CD4-positive, alpha-beta memory T cell (primary cell): ENCODE measurements at places on chromosomes 5 and 9.

- DNase-seq: peak; percentile 69
These were observed 12.5 kb upstream of the EXOSC2 start for GRCh38 chr9:130680836-130681768.

DNA sequence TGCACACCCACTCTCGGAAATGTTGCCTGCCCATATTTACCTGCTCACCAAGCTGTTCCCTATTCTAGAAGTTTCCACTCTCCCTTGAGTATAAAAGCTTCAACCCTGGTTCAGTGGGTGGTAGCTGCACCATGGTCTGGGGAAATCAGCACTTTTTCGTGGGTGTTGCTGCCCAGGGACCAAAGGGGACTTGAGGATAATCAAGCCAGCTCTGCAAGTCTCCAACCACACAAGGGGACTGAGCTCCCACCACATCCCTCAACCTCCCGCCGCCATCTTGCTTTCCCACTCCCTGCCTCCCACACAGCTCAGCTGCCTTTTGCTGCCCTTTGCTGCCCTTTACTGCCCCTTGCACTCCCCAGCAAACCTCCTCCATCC, 210.0 kb downstream of the AUH start:
- DNase-seq: no peak

DNA sequence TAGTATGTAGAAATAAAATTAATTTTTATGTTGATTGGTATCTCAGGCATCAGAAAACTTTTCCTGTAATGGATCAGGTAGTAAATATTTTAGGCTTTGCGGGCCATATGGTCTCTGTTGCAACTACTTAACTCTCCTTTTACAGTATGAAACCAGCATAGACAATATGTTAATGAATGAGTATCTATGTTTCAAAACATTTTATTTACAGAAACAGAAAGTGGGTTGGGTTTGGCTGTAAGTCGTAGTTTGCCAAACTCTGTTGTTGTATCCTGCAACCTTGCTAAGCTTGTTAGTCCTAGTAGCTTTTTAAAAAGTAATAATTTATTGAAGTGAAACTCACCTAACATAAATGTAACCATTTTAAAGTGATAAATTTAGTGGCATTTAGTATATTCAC, 132.1 kb downstream of the NR3C1 start:
- DNase-seq: no peak

DNA sequence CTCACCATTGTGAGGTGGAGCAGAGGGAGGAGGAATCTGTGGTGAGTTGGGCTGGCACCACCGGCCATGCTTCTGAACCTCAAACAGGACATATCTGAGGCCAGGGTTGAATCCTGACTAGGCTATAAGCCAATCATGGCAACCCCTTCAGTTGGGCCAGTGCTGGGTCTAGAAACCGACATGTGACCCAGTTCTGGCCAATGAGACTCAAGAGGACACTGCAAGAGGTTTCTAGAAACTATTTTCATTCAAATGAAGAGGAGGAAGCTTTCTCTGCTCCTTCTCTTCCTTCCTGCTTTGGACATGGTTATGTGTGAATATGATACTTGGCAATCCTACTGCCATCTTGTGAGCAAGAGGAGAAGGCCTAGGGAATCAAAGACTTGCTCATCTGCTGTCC, 417.7 kb downstream of the SEMA5A start:
- no peak for DNase-seq

DNA sequence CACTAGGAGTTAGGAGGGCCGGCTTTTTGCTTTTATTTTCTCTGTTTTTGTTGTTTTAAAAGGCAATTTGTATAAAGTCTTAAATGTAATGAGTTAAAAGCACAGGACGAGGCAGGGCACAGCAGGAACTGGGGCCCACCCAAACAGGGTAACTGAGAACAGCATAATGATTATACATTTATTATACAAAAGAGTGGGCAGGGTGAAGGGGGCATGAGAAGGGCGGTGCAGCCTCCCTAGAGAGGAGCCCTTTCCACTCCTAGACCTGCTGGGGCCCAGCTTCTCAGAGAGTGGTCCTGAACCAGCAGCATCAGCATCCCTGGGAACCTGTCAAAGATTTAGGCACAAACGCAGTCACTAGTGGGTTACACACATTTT, 438.0 kb downstream of the AGTPBP1 start:
- no peak for DNase-seq

DNA sequence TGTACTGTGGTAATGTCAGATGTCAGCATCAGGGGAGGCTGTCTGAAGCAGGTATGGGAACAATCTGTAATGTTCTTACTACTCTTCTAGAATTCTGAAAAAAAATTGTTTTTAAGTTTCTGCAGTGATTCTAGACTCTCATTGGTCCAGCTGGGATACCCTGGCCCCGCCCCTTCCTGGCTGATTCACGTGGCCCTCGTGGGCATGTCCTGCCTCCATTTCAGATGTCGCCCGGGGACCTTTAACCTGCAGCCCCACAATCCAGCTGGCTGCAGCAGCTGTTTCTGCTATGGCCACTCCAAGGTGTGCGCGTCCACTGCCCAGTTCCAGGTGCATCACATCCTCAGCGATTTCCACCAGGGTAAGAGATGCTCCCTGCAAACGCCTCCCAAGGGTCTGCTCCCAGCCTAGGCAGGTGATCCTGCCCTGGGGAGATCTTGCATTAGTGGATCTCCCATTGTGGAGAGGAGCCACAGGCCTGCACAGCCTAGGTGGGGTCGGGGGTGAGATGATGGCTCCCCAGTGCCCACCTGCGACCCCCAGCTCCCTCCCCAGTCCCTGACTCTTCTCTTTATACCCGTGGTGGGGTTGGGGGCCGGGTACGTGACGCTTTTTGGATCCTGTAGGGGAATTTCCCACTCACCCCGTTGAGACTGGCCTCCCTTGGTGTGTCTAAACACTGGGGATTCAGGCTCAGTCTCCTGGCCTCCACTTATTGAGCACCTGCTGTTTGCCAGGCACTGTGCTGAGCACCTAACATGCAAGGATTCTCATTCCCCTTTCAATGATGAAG, 36.5 kb downstream of the LAMC3 start:
- no peak for DNase-seq

- DNase-seq: no peak
These were observed 26.6 kb upstream of the AKNA start for GRCh38 chr9:114414346-114414745.

- peak; percentile 62 for DNase-seq
These were observed 79.4 kb downstream of the ESM1 start for GRCh38 chr5:54905942-54906537.

DNA sequence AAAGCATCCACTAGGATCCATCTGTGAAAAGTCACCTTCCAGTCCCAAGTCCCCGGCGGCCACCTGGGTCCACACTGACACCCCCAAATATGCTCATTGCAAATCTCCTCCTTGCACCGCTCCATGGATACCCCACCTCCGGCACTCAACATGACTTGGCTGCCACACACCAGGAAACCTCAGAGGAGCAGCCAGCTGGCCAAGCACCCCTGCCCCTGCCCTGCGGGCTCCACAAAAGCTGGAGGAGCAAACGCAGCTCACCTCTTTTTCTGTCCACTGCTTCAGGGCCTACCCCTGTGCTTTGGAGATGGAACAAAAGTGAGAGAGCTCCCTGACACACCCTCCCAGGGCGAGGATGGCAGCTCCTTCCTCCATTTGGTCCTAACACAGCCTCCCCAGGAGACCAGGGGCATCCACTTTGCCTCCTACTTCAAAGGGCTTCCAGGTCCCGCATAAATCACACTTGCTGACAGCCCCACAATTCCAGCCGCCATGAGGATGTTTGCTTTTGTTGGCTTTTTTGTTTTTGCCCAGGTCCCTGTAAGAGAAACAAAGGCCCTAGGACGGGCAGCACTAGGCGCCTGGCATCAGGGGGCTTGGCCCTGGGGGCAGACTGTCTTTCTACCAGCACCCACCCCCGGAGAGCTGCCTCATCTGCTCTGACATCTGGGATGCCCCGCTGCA, 14.8 kb downstream of the ROR2 start:
- no peak for DNase-seq

DNA sequence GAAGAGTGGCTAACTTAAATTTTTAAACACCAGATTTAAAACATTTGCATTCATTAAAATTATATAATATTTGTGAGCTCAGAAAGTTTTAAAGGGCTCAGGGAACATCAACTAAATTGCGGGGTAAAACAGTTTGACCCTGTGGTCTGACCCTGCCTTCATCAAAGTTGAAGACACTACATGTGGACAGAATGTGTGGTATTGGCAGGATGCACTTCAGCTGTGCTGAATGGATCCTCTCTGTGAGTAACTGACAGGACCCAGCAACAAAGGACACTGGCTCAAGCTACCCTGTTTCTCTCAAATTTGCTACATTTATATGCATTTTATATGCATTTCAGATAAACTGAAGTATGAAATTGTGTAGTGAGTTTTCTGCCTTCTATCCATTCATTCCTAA, 288.5 kb downstream of the ZNF608 start:
- no peak for DNase-seq

GRCh38 chr5:113039229-113039933, 62.8 kb downstream of the DCP2 start:
- DNase-seq: no peak

DNA sequence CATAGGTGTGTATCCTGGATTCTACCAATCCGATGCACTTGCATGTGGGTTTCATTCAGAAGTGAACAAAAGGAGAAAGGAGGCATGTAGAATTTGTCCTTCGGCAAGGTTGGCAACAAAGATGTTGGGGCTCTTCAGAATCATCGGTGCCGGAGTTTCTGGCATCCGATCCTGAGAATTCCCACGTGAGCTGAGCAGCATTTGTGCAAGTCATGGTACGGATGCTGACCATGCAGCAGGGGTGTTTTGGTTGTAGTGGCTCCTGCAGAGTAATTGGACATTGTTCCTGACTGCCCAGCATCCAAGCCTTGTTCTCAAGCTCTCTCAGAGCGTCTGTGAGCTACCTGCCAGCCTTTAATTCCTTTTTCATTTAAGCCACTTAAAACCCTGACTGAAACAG, 19.0 kb upstream of the POC5 start:
- no peak for DNase-seq

GRCh38 chr5:34957857-34958690, 28.7 kb downstream of the DNAJC21 start:
- peak; percentile 7 for DNase-seq

- DNase-seq: no peak
These were observed 146.9 kb upstream of the GNA14 start for GRCh38 chr9:77794985-77795384.

- DNase-seq: no peak
These were observed 1.3 kb upstream of the LHX2 start for GRCh38 chr9:124010303-124010664.

DNA sequence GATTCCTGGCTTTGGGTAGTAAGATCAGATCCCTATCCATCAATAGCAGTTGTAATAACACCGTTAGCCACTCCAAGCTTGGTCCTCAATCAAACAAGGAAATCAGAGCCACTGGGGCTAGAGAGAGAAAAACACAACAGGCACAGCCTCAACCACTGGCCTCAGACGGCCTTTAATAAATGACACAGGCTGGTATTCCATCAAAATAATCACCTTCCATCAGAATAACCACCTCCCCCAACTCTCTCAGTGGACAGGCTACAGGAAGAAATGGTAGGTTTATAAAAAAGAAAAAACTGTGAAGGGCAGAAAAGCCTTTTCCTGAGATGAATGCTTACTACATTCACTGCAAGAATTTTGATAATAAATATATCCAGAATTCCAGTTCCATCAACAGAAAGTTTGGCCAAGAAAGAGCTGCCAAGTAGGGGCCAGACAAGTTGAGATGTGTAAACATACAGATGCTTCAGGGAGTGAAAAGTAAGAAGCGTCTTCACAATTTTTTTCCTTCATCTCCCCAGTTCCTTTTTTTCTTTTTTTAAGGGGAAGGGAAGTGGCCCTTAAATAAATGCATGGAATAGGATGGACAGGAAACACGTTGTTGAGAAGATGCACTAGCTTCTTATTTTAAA, 5.5 kb downstream of the FOXD1 start:
- no peak for DNase-seq

DNA sequence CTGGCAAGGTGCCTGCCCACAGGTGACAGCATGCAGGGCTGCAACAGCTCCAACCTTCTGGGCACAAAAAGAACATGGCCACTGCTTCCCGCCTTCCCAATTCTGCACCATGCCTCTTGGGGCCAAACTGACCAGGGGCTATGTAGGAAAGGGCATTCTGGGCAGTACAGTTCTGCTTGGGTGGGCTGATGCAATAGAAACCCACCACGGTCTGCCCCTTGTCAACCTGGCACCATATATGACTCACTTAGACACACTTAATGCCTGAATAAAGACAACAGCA, 40.2 kb upstream of the FCN1 start:
- DNase-seq: no peak

GRCh38 chr5:67139030-67139429, 57.6 kb downstream of the CD180 start:
- DNase-seq: no peak

GRCh38 chr9:3746296-3747275, 220.8 kb upstream of the RFX3 start:
- DNase-seq: no peak

DNA sequence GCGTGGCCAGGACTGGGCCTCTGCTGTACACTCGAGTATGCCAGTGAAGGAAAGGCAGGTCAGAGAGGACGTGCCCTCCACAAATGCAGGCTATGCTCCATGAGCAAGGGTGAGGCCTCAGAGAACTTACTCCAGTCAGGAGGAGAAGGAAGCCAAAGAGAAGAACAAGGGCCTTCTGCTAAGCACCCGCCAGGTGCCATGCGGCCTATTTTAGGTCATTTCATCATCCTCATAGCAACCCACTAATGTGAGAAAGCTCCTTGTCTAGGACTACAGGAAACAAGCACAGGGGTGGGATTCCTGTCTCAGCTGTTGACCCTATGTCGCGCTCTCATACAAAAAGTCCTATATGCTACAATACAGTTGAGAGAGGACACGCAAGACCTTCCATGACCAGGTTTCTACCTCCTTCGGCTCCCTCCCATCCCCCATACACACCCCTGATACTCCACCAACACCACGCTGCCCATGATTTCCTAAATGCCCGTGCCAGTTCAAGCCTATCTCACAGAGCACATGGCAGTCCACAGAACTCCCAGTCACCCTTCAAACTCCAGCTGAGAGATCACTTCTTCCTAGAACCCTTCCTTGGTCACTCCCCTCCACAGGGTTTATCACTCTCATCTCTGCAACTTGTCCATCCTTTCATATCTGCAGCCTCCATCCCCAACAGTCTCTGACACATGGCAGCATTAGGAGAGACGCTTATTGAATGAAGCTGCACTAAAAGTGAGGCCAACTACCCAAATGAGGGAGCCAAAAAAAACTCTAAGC, 26.8 kb downstream of the PSMB7 start:
- DNase-seq: no peak

- DNase-seq: no peak
These were observed 146.9 kb upstream of the DMRT1 start for GRCh38 chr9:694403-695154.
